ENCODE measurements at places on chromosomes 2 and 18.

DNA sequence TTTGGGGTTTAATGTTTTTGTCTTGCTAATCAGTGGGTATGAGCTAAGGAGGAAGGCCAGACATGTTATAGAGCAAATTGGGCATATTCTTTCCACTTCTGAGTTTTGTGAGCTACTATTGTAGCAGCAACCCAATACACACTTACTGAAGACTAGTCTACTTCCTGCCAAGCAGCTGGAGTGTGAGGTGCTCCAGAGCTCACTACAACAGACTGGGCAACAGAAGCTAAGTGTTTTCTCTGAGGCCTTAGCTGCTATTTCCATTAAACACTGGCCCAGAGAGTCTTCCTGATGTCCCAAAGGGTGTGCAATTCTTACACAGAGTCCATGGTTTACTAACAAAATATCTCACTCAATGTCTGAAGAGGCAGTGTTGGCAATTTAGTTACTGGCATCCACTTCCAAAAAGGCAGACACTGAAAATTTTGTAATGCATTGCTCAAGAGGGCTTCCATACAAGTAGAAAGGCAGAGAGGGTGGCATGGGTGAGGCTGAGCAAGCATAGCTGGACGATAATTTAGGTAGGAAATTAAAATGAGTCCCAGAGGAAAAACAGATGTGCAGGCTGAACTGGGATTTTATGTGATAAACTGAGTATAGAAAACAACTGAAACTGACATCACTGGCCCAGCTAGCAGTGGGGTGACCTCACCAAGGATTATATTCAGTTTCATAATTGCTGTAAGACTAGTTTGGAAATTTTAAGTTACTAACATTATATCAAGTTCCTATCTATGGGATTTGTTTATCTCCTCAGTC is 68.6 kb downstream of the ZC3H6 start:
- DNase-seq, result no peak

DNA sequence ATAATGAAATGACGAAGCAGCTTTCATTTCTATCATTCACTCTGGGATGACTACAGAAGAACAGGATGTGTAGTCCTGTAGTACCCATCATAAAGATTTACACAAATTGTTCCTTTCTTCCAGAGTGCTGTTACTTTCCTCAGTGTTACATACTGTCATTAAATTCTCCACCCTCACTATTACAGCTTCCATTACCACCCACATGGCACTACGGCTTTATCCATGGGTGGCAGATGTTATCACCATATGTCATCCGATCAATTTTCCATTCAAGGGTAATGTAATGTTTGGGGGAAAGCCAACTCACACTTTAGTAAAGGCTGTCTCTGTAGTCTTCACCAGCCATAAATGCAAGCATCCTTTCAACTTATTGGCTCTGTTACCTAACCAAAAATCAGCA is 7.1 kb upstream of the CSRNP3 start:
- no peak for DNase-seq

- no peak for DNase-seq
These were observed 17.0 kb downstream of the ANKRD29 start for GRCh38 chr18:23645568-23646175.

- no peak for DNase-seq
These were observed 54.7 kb downstream of the VWC2L start for GRCh38 chr2:214465363-214466146.

GRCh38 chr2:212928681-212929080 is 222.7 kb downstream of the IKZF2 start:
- no peak for DNase-seq

DNA sequence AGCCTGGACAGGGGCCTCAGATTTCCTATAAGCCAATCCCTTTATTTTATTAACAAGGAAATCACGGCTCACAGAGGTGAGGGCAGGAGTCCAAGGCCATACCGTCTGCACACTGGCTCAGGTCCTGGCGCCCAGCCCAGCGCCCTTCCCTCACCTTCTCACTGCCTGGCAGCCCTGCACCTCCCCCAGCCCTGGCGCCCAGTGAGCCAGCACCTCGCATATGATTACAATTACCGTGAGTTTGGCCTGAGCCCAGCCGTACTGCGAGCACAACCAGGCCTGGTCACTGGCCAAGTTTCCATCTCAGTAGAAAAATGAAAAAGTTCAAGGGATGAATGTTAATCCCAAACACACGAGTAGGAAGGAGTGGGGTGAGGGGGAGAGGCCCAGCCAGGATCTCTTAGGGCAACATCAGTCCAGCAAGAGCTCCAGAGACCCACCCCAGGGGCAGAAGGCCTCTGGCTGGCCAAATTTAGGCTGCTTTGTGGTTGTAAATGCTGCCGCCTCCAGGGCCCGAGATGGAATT is 68.4 kb downstream of the MCFD2 start:
- DNase-seq, result no peak

- DNase-seq, result no peak
These were observed 296.2 kb downstream of the SLC8A1 start for GRCh38 chr2:40155728-40156127.

DNA sequence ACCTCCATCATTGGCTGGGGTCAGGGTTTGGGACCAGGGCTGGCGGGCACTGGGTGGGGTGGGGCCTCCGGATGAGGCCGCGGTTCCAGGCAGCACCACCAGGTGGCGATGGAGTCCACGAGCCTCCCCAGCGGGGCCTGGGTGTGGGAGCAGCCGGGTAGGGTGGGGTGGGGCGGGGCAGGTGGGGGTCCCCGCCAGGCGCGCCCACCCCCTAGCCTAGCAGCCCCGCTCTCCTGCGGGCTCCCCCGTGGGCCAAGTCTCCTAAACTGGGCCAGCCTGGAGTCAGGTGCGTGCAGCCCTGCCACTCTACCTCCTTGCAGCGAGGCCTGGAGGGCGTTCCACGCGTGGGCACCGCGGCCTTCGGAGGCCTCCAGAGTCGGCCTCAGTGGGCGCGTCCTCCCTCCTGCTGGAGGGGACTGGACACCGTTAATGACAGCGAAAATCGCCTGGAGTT is 187.5 kb downstream of the TWIST2 start:
- peak; percentile 41 for DNase-seq

- DNase-seq, result no peak
These were observed 550 bp downstream of the MYL12B start for GRCh38 chr18:3262234-3263131.

GRCh38 chr2:68536000-68536399 is 68.6 kb downstream of the APLF start:
- no peak for DNase-seq

- no peak for DNase-seq
These were observed 44.9 kb upstream of the CYP1B1 start for GRCh38 chr2:38120829-38121228.

GRCh38 chr18:49207361-49207760 is 253.1 kb downstream of the DYM start:
- DNase-seq, result no peak
